Renal cortex interstitium (tissue), 15 donors: ENCODE measurements at places on chromosomes 2 and 18. TPM values are rescaled to one million over a fixed set of nuclear protein-coding genes. Genes with fewer than 3 reads are reported as not detected.

The PLGLB2 gene
- 3.2 TPM for polyA plus RNA-seq

- DNase-seq = no peak
These were observed 115.2 kb downstream of the FAM210A start for GRCh38 chr18:13611142-13611600.

DNA sequence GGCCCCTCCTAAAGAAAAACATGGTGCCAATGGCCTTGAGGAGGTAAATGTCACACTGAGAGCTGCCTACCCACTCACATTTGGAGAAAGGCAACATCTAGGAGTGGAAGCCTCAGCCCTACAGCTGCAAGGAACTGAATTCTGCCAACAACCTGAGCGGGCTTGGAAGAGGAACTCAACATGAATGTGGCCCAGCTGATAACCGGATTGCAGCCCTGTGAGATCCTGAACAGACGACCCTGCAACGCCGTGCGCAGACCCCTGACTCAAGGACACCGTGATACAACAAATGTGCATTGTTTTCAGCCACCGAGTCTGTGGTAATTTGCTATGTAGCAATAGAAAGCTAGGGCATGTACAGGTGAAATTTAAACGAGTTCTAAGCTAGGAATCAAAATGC lies 99.4 kb downstream of the MYOM1 start:
- DNase-seq = no peak

DNA sequence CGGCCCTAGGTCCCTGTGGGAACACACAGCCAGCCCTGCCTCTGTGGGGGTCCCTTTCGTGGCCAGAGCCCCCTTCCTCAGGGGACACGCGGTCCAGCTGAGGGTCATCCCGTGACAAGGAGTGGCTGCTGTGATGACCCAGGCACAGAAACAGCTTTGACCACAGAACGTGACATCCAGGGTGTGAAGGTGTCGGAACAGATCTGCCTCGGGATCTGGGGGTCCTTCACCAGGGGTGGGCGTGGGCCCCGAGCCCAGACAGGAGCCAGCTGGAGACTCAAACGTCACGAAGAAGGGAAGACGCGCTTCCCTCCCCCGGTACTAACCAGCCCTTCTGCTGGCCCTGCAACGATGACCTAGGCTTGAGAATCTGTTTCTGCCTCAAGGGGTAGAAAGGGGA lies 75.9 kb downstream of the NFATC1 start:
- no peak for DNase-seq

GRCh38 chr2:149715005-149715592 lies 127.5 kb upstream of the MMADHC start:
- DNase-seq = no peak

The CD302 gene
- polyA plus RNA-seq = 11.8 TPM

- DNase-seq = peak; percentile 20
These were observed 8.4 kb downstream of the TMEM247 start for GRCh38 chr2:46487667-46488335.

DNA sequence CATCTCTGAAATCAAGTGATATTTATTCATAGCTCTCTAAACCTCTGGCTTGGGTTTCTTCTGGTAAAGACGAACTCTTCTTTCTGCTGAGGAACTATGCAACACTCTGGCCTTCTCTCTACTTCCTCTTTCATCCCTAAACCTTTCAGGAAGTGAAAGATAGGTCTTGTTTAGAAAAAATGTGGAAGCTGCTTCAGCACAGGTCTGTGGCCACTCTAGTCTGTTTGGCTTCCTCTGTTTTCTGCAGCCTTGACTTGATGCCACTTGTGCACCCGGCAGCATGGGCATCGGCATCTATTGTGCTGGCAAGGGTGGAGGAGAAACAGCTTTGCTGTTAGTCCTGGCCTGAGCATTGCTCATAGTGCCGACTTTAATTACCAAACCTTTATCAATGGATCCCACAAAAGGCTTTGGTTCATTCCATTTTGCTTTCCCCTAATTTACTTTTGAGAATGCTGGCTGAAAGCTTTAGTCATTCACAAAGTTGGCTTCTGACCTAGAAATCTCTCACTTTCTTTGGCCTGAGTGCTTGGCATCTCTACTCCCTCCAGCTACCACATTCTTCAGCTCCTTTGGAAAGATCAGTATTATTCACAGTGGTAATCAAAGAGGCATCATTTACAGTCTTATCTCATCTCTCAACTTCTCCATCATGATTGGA lies 32.0 kb upstream of the GPR39 start:
- no peak for DNase-seq

DNA sequence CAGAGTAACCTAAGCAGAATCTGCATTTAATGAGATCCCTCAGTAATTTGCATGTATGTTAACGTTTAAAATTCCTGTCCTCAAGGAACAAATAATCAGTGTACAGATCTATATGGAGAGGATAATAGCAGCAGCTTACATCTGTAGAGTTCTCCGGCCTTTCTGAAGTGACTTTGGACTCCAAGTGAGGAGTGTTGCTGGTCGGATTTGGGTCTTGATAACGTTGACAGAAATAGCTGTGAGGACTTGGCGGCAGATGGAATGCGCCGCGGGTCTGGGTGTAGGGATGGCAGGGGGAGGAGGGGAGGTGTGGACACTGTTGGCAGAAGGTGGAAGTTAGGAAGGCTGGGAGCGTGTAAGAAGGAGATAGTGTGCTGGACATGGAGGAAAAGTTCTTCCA lies 170.9 kb upstream of the GATA6 start:
- DNase-seq = no peak

GRCh38 chr18:58101291-58101794 lies 57.3 kb downstream of the NEDD4L start:
- no peak for DNase-seq

The CDKL4 gene
- polyA plus RNA-seq = 0.67 TPM

- DNase-seq = no peak
These were observed 47.7 kb downstream of the SMAD7 start for GRCh38 chr18:48902856-48903601.

DNA sequence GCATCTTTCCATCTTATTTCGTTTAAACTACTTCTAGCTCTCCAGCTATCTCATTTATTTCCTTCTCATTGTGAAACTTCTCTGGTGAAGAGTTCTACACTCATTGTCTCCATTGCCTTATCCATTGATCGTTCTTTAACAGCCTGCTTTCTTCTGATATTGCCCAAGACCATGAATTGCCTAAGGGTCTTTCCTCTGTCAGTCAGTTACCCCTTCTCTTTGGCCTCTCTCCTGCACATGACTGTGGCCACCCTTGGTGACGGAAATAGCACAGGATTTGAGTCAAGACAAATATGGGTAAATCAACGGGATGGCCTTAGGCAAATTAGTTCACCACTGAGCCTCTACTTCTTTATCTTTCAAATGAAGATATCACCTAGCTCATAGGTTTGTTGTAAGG lies 26.6 kb downstream of the NHEJ1 start:
- no peak for DNase-seq

DNA sequence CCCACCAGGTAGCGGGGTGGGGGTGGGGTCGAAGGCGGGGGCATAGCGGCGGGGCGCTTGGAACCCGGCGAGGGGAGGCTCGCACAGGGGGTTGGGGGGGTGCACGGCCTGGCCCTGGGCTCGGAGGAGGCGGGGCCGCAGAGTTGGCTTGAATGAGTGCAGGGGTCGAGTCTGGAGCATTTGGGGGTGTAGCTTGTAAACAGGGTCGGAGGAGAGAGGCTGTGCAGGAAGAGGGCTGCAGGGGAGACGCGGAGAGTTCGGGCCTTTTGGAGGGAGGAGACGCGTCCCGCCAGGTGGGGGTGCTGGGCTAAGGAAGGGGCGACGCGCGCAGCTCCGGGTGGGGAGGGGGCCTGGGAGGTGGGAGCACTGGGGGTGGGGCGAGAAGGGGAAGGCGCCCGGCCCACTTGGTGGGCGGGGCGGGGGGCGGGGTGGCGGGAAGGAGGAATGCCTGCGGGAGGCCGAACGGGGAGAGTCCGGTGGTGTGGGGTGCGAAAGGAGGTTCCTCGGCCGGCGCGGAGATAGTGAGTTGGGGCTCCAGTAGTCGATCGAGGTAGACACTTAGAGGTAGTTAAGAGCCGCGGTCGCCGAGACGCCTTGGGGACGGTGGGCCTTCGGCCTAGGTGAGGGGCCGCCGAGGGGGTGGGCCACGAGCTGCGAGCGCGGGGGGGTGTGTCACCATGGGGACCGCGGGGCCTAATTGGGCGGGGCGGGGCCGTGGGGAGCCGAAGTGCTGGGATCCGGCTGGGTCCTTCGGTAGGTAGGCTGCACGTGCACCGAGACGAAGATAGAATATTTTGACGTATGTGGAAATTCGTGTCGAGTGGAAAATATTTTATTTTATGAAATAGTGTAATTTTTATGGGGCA lies 774 bp downstream of the MSH6 start:
- DNase-seq = no peak

The LGALSL gene
- 28.9 TPM for polyA plus RNA-seq

GRCh38 chr2:198351647-198352046 lies 547.3 kb downstream of the PLCL1 start:
- no peak for DNase-seq

GRCh38 chr2:188345426-188345825 lies 53.8 kb downstream of the GULP1 start:
- DNase-seq = no peak

GRCh38 chr2:58107803-58108710 lies 61.5 kb downstream of the VRK2 start:
- no peak for DNase-seq

The TWSG1 gene
- polyA plus RNA-seq = 65.4 TPM

The VWA3B gene
- polyA plus RNA-seq = 0.47 TPM

- DNase-seq = no peak
These were observed 9.2 kb downstream of the HOXD3 start for GRCh38 chr2:176166272-176166671.

DNA sequence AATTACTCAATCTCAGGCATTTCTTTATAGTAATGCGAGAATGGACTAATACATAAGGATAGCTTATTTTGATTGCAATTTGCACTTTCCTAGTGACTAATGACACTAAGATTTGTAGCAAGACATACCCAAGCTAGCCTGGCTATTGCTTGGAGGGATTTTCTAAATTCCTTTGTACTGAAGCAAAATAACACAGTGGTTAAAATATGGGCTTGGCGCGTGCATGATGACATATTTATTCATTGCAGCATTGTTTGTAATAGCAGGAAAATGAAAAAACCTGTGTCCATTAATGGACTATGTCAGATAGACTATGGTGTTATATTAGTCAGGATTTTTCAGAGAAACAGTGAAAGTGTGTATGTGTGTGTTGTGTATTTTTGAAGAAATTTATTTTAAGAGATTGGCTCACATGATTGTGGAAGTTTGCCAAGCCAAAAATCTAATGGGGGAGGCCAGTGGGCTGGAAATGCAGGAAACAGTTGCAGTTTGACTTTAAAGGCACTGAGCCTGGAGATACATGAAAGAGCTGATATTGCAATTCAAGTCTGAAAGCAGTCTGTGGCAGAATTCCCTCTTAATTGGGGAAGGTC lies 16.7 kb upstream of the LAPTM4A start:
- DNase-seq = no peak

The SERPINB13 gene
- polyA plus RNA-seq = not detected

The SH3RF3 gene
- 5.8 TPM for polyA plus RNA-seq

DNA sequence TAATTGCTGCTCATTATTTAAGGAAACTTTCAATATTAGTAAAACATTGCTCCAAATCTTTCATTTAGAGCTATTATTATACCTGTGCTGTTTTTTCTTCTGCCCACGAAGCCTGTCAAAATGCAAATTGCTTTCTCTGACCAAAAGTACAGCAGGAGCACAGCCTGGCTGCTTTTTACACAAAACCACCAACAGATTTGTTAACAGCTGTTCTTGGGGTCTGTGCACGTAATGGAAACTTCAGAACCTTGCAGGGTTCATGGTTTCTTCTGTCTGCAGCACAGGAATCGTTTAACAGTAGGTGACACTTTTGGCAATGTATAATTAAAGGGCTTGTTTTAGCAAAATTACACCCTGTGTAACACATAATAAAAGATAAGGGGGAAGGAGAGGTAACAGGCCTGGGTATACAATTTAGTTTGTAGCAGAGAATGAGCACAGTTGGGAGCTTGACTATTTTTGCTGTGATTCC lies 447.3 kb downstream of the KCNJ3 start:
- DNase-seq = no peak

The SERPINB10 gene
- 0.16 TPM for polyA plus RNA-seq

DNA sequence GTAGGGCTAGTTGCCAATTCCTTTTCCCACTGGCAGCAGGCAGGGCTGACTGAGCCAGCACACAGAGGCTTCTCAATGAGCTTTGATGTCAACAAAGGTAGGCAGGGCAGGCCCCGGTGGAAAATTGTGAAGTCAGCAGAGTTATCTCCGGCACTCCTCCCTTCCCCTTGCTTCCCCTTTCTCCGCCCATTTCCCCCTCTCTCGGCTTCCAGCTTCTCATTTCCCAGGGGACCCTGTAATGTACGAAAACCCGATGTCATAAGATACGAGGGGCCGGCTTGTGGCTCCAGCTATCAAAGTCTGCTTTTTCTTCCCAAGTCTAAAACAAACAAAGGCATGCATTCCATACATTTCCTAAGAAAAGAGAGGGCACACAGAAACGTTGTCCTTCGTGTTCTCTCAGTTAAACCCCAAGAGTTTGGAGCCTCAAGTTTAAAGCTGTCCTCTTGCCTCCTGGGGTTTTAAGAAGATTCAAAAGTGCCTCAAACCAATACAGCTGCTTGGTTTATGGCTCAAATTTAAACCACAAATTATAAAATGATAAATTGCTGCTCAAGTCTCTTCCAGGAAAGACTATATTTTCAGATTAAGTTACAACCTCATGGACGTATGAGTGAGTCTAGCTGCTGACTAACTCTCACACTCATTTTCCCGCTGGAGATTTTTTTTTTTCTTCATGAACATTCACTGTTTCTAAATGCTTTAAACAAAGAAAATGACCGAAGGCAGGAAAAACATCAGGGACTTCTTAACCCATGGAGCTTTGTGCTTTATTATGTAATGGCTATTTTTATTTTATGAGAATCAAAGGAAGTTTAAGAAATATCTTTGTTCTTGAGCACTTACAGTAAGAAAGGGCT lies 27.2 kb upstream of the EML4 start:
- peak; percentile 87 for DNase-seq

The ARHGAP28 gene
- 65.8 TPM for polyA plus RNA-seq

DNA sequence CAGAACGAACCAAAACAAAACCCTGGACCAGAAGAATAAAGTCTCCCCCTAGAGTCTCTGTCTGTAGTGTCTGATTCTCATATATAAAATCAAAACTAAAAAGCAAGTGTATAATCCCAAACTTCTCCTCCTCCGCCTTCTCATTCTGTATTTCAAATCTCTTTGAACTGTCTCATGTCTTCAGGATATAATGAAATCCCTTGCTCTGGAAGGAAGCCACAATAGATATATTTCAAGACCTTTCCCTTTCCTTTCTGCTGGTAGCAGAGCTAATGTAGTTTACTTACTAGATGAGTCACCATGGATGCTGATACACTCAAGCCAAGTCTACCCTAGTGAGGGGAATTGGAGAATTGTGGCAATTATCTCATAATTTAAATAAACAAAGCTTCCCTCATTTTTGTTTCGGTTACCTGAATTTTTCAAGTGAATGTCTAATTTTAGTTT lies 33.5 kb upstream of the CCDC93 start:
- no peak for DNase-seq

GRCh38 chr2:173199294-173199693 lies 123.6 kb downstream of the MAP3K20 start:
- DNase-seq = no peak
